ENCODE measurements at places on chromosomes 1 and 21.
A peak's percentile ranks its signal among the peaks of the same experiment; 100 is the strongest.

DNA sequence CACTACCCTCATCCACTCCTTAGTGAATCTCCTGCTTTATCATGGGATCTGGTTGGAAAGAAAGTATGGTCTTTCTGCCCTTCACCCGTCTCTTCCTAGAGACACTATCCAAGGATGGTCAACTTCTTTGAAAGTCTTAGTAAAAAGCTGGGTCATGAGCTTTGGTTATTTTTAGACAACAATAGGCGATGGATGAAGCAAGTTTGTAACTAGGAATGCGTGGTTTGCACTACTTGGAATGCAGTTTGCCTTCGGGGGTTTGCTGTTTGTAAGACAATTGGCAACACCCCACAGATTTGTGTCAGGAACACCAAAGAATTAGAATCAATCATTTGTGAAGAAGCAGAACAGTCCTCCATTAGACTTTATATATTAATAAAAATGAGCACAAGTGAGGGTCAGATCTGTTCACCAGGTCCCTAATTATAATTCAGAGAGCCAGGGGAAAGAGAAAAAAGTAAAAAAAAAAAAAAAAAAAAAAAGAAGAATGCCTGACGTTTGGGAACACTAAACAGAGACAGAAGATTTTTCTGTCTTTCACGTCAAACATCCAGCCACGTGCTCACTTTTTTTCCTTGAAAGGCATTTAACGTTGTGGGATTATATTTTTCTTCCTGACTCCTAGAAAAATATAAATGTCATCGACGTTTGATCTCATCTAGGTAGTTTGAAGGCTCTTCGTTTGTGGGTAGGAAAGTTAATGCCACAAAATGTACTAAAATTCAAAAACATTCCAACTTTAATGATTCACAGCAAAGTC is 60.7 kb upstream of the BTG3 start:
- no peak for DNase-seq

DNA sequence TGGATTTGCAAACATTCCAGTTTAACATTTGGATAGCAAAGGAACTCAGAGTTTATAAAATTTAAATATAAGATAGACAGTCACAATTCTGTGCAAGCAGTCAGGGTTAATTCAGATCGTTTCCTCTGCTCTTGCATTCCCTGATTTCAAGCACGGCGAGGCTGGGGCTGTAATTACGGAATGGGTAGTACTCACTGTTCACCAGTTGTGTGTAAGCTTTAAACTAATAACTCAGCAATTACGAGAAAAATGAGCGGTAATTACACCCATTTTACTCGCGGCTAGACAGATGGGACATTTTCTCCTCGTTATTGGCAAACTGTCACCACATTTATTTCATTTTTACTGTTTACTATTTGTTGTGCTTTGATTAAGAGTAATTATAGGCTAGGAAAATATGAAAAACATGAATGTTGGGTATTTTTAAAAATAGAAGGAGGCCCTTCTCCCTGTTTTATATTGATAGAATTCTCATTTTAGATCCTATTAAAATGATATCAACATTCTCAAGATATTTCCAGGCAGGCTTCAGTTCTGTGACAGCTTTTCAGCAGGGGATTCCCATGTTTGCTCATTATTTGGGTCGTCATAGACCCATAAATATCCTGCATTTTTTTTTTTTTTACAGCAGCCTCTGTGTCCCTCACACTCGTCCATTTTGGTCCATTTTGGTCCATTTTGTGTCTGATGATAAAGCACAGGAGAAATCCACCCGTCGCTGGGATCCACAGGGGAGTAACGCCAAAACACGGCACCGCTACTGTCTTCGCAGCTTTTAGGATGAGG is 208.3 kb downstream of the DSCAM start:
- no peak for DNase-seq

DNA sequence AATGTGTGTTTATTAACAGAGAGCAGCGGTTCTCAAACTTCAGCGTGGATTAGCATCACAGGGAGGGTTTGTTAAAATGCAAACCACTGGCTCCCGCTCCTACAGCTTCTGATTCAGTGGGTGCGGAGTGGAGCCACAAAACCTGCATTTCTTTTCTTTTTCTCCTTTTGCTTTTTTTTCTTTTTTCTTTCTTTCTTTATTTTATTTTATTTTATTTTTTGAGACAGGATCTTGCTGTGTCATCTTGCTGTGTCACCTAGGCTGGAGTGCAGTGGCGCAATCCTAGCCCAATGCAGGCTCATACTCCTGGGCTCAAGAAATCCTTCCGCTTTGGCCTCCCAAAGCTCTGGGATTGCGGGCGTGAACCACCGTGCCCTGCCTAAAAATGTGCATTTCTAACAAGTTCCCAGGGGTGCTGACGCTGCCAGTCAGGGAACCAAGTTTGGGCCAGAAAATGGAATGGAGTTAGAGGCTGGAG is 20.9 kb upstream of the SLC1A7 start:
- no peak for DNase-seq

- DNase-seq = no peak
These were observed 69.1 kb downstream of the KAZN start for GRCh38 chr1:14667651-14667984.

DNA sequence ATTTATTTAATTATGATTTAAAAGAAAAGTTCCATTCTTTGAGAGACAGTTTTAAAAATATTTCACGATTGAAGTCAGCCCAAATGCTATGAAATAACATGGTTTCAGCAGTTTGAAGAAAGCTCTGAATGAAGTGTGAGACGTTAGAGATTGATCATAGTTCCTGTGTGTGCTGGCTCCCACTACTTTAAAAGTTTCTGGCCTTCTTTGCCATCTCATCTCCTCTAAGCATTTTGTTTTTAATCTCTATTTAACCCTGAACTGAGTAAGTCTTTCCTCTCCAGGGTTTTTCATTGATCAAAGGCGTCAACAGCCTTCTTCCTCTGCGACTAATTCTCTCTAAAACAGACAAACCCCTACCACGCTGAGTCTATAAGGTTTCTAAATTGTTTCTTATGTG is 225.3 kb upstream of the B3GALT2 start:
- DNase-seq = no peak

GRCh38 chr1:229972600-229973296 is 94.3 kb upstream of the GALNT2 start:
- no peak for DNase-seq

DNA sequence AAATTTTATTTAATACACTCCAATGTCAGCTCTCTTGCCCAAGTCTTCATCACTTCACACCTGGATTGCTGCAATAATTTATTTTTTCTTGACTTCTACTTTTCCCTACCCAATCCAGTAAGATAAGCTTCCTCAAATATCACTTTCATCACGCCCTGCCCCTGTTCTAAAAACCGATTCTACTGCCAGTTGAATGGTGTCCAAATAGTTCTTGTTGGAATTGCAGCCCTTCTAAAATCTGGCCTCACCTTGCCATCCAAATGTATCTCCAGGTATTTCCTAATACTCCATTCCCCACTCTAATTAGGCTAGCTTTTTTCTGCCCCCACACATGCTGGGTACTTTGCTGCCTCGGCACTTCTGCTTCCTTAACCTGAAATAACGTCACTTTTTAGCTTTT is 152.5 kb downstream of the HMCN1 start:
- DNase-seq = no peak

DNA sequence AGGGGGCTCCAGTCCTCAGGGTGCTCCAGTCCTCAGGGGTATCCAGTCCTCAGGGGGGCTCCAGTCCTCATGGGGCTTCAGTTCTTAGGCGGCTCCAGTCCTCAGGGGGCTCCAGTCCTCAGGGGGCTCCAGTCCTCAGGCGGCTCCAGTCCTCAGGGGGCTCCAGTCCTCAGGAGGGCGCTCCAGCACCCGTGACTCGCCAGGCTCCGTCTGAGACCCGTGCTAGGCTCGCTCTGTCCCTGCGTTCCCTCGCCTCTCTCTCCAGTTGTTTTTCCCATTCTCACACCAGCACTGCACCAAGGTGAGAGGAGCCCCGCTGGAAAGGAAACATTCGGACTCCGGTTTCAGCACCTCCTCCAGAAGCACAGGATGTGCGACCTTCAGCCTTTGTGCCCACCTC is 9.4 kb upstream of the OR2M2 start:
- no peak for DNase-seq

GRCh38 chr1:62955666-62956065 is 171.7 kb downstream of the ATG4C start:
- no peak for DNase-seq

DNA sequence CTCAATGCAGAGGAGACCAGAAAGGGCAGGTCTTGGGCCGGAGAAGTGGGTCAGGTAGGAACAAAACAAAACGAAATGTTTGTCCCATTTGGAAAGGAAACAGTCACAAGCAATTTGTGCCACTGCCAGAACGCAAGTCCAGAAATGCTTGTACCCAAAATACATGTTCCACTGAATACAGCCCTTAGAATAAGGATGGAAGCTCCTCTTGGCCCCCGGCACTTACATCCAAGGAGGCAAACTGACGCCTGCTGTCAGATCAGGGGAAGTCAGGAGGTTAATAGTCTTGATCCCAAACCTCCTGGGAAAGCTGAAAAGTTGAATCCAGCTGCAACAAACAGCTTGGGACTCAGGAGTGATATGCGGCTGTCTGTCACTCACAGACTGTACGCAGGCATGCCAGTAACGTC is 75.9 kb upstream of the GALNT2 start:
- no peak for DNase-seq

GRCh38 chr1:203693721-203694120 is 67.1 kb downstream of the ATP2B4 start:
- no peak for DNase-seq

GRCh38 chr1:184283999-184284398 is 102.8 kb upstream of the C1orf21 start:
- DNase-seq = no peak

DNA sequence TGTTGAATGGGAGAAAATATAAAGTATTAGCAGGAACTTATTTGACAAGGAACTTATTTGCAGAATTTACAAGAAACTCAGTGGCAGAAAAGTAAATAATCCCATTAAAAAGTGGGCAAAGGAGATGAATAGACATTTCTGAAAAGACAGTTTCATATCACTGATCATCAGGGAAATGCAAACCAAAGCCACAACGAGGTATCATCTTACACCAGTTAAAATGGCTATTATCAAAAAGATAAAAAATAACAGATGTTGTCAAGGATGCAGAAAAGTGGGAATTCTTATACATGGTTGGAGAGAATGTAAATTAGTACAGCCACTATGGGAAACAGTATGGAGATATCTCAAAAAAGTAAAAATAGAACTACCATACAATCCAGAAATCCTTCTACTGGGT is 61.0 kb downstream of the SYT14 start:
- no peak for DNase-seq

- no peak for DNase-seq
These were observed 67.1 kb downstream of the FAAP20 start for GRCh38 chr1:2127187-2128145.

- no peak for DNase-seq
These were observed 41.0 kb downstream of the NENF start for GRCh38 chr1:212473729-212474128.

DNA sequence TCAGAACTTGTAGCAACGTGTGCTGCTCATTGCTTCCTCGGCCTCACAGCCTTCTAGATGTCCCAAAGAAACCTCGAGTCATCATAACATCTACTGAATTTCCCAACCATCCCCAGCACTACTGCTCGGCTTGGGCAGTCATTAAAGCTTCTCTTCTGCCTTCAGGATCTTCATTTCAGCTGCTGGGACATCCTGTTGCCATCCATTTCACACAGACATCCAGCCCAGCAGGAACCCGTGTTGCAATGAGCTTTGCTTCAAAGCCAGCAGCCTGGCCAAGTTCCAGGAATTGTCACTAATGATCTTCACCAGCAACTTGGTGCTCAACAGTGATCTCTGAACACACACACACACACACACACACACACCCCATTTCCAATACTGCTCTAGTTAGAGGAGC is 18.5 kb downstream of the WLS start:
- DNase-seq = no peak

DNA sequence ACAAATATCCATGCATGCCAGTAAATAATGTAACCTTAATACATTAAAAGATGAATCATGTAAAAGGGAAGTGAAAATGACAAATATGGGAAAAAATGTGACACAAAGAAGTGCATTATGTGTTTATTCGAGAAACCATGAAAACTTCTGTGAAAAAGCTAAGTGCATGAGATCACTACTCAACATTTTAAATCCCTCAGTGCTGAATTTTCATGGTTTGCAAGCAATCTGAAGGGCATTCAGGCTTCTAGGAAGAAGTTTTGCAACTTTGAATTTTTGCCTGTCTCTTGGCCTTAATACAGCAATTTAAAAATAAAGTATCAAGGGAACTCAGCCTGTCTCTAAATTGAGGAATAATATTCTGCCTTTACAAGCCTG is 78.2 kb downstream of the MAP3K7CL start:
- no peak for DNase-seq

DNA sequence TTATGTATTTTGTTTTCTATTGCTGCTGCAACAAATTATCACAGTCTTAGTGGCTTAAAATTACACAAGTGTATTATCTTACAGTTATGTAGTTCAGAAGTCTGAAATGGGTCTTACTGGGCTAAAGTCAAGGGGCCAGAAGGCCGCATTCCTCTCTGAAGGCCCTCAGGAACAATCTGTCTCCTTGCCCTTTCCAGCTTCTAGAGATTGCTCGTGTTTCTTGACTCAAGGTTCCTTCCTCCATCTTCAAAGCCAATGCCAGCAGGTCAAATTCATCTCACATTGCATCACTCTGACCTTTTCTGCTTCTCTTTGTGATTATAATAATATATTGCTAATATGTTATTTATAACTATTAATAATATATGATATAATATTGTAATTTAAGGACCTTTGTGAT is 97.1 kb downstream of the DIRAS3 start:
- no peak for DNase-seq

DNA sequence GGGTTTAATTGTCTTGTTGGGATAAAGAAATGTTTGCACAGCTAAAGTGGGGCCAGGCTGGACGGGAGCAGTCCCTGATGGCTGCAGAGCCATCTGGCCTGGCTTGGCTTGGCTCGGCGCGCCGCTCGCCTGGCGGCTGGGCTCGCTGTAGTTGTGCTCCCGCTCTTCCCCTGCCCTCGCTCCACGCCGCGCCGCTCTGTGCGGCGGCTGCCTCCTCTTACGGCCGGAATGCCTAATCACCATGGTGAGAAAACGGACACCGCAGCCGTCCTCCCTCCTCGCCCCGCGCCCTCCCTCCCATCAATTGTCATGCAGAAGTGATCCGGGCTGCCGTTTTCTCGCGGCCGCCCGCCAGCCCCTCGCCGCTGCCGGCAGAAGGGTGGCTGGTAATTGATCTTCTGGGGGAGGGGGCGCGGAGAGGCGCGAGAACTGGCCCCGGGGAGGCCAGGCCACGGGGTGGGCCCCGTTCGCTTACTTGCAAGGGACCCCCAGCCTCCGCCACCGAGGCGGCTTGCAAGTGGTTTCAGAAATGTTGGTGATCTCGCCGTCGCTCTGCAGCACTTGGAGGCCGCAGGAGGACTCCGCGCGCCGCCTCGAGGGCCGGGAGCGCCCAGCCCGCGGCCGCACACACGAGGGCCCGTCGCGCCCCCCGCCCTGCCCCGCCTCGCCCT is 12.4 kb downstream of the RNF220 start:
- peak; percentile 72 for DNase-seq

GRCh38 chr1:10778640-10779039 is 17.8 kb downstream of the CASZ1 start:
- DNase-seq = no peak

- no peak for DNase-seq
These were observed 145.4 kb upstream of the HP1BP3 start for GRCh38 chr1:20932437-20932977.

All from neural crest cell (in vitro differentiated cells).